GM12891 (cell line): ENCODE measurements at places on chromosomes 4 and X.

- DNase-seq: no peak
These were observed 134.2 kb downstream of the EIF4E start for GRCh38 chr4:98794565-98795205.

DNA sequence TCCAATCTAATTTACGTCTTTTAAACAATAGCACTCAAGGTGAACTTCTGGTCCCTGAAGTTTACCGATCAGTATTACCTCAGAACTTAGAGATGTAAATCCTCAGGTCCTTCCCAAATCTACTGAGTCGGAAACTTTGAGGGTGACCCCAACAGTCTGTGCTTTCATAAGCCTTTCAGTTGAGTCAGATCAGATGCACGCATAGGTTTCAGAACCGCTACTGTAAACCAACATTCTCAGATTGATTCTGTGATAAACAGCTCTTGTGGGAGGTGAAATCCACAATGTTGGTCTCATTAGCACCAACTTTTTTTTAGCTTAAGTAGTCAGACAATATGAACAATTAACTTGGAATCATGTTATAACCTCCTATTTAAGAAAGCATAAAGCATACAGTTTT lies 86.0 kb downstream of the WWC2 start:
- DNase-seq: no peak

- DNase-seq: no peak
These were observed 54.8 kb downstream of the CCDC149 start for GRCh38 chr4:24858026-24858425.

- DNase-seq: no peak
These were observed 24.2 kb upstream of the CAMK2D start for GRCh38 chr4:113785781-113786180.

DNA sequence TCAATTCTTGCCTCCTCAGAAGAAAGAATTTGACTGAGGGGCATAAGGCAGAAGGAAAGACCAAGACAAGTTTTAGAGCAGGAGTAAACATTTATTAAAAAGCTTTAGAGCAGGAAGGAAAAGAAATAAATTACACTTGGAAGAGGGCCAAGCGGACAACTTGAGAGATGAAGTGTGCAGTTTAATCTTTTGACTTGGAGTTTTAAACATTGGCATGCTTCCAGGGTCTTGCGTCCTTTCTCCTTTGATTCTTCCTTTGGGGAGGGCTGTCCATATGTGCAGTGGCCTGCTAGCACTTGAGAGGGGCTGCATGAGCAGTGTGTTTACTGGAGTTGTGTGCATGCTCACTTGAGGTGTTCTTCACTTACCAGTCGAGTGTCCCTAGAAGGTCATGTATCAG lies 275.8 kb upstream of the IL1RAPL1 start:
- no peak for DNase-seq

- DNase-seq: no peak
These were observed 46.9 kb downstream of the JADE3 start for GRCh38 chrX:46959101-46959500.

DNA sequence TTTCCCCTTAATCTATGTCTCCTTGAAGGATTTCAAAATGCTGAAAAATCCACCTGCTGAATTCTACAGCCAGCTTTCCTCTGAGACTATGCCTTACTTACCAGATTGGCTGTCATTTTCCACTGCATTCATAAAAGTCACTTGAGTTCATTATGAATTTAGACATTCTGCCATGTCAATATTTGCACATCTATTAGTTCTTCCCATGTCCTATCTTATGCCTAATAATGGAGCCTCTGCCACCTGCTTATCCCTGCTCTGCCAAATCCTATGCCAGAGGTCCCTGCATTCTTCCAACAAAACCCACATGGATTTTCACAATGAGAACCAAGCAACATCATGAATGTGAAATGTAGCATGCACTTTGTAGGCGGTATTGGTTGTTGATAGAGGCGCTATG lies 42.6 kb downstream of the GASK1B start:
- no peak for DNase-seq

DNA sequence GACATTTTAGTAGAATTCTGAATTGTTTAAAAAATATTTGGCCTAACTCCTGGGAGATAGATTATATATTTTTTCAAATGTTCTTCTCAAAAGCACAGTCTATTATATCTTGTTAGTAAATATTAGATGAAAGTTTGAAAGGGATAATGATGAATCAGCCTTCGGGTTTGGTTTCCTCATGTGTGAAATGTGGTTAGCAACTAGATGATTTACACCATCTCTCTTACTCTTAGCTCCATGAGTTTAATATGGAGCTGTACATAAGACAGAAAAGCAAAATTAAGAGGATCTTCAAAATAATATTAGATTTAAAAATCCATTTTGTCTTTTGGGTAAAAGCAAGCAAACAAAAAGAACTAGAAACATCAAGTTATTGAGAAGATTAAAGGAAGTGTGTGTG lies 120.8 kb upstream of the SFRP2 start:
- no peak for DNase-seq

DNA sequence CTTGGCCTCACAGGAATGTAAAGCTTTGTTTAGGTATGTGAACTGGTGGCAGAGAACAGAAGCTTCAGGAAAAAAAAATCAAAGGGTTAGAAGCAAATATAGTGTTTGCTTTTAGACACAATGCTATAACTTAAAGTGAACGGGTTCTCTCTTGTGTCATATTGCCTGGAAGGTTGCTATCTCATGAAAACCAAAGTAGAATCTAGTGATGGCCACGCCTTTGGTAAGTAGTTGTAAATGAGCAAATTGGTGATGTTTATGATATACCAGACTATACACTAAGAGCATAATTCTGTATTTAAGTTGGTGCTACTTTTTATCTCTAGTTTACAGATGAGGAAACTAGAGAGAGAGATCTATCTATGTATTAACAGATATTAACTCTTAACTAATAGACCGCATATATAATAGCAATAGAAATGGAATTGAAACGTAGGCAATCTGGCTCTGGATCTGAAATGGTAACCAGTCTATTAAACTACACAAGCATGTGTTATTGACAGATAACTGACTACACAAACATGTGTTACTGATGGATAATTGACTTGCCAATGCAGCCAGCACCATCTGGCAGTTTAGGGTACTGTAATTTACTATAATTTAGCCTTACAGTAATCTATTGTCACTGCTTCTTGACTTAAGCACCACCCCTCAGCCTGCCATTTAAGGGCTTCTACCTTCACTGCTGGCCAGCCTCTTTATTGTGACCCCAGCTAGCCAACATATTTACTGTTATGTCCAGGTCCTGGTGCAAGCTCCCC lies 40.8 kb downstream of the HCCS start:
- DNase-seq: no peak

GRCh38 chr4:25437926-25438325 lies 60.9 kb downstream of the ANAPC4 start:
- no peak for DNase-seq

- no peak for DNase-seq
These were observed 294.8 kb downstream of the ASMT start for GRCh38 chrX:1909419-1910206.

DNA sequence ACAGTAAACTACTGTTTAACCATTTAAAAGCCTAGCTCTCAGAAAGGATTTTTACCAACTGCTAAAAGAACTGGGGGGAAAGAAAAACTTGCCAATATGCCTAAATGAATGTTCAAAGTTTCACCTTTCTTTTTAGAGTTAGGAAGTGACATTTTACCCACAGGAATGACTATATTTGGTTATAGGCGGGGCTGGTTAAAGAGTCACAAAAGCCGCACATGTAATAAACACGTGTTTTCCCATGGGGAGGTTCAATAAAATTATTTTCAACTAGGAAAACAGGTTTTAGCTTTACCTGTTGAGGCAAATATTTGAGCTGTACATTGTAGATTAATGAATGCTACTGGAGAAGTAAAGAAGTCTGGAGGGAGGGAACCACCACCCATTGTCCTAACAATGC lies 41.6 kb upstream of the UGDH start:
- peak; percentile 4 for DNase-seq

DNA sequence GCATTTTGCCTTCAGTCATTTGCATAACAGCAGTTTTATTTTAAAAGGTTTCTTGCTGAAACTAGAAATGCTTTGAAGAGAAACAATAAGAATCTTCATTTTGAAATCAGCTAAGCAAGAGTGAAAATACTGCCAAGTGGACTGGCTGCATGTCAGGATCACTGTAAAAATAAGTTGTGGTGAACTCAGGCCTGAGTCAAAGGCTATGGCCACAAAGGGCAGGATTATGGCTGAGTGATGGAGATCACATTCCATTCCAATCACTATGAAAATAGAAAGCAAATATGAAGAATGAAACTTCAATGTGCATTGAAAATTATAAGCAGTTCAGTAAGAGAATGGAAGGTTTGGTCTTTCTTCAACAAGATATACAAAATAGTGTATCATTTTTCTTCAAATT lies 224.5 kb downstream of the PCDH18 start:
- no peak for DNase-seq

- DNase-seq: no peak
These were observed 60.4 kb upstream of the PLAC8 start for GRCh38 chr4:83174844-83175414.

DNA sequence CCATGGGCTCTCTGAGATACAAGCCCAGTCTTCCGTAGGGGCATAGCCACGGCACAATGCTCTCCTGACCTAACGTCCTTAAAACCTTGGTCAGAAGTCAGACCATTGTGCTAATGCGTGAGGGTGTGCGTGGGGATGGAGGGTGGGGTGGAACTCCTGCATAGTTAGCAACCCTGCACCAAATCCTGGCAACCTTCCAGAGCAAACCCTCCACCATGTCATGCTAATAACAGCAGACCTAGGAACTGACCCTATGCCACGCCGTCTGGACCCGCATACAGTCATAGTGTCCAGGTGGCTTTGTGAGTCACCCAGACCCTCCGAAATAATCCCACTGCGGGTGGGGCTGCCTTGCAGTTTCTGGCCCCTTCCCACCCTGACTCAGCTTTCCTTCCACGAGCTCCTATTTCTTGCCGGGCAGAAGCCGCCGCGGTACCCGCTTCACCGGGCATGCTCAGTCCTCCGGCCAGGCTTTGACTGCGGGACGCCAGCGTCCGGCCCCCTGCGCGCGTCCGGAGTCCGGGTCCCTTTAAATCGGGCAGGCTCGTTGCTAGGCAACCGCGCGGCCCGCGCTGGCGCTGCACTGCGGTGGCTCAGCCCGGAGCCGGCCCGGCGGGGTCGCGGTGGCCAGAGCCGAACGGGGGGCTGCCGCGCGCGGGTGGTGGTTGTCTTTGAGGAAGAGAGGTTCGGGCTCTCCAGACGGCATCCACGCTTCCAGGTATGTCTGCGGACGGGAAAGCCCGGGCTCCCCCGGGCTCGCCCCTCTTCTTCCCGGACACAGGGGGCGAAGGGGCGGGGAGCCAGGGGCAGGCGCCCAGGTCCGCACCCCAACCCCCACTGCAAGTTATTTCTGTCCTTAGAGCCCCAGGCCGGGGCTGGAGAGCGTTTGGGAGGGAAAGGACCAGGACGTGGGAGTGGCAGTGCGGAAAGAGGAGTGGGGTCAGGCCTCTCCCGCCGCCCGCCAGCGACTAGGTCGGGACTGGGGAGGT lies at the start of gene CCDC160:
TSS of gene CCDC160 (plus strand) at position 557 of the 989 bp plus-strand sequence. CDS start 7,619 bp downstream, outside the sequence.
- DNase-seq: peak; percentile 20

DNA sequence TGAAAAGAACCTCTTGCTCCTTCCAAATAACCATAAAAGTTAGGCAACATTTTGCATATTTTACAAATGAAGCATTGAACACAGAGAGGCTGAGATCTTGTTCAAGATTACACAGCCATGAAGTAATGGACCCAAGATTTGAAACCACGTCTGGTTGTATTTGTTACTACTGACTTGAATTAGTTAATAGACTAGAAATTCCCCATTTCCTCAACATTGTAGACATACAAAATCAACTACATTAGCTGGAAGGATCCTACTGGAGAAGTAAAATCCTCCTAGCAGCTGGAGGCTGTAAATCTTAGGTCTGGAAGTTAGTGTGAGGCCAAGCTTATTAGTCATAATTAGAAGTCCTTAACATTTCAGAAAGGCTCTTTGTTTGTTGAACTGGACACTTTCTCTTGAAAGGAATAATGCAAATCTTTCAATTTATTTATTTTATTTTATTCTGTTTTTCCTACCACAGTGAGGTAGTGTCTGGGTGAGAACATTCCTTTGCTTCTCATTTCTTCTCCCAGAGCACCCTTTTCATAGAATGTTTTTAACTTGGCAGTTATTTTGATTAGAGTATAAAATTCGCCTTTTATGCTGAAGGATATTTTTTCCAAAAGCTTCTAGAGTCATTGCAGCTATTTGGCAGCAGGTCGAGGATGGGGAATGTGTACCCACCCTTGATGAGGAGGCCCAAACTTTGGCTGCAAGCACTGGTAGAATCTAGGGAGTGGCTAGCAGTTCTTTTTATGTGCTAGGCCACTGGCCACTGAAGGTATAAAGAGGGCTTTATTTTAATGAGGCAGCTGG lies 62.0 kb upstream of the CLNK start:
- DNase-seq: no peak

GRCh38 chr4:138845054-138845453 lies 170.5 kb upstream of the NOCT start:
- no peak for DNase-seq

GRCh38 chr4:94127707-94128328 lies 79.8 kb upstream of the SMARCAD1 start:
- DNase-seq: no peak

DNA sequence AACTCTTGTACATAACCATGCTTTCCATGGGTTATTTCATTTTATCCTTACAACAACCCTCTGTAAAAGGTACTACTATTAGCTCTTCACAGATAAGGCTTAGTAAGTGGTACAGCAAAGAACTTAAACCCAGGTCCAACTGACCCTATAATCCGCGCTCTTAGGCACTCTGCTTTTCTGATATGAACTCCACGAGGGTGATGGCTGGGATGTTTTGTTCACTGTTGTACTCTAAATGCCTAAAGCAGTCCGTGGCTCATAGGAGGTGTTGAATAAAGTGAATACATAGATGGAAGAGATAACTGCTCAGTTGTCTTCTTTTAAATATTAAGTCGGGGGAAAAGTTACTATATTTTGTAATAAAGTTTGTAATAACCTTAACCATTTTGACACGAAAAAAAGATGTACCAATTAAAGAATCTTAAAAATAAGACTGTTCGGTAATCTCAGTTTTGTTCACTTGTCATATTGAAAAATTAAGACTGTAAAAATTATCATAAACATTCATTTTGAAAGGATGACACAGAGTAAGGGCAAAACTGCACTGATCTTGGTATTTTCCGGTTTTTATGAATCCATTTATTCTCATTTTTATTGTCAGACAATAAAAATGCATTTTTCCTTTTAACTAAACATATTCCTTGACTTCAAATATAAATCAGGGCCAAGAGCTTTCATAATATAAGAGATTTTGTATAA lies 166.5 kb downstream of the FBXW7 start:
- DNase-seq: no peak

DNA sequence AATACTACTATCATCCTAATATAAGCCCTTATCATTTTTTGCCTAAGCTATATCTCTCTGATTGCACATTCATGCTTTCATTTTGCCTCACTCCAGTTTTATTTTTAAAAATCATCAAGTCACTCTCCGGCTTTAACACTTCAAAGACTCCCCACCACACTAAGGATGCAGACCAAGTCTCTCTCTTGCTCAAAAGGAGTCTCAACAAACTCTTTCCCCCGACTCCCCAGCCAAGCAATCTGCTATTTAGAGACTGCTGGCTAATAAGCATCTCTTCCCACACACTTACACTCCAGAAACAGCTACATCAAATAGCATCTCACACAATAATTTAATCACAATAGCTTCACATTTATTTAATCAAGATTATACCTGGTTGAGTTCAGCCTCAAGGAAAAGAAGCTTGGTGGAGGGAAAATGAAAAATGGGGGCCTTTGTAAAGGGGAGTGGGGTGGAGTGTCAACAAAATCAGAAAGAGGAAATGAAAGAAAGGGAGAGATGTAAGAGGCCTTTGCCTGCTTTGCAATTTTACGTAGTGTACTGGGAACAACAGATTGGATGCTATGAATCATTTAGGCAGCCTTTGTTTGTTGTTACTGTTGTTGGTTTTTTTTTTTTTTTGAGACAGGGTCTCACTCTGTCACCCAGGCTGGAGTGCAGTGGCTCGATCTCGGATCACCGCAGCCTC lies 104.1 kb upstream of the MCF2 start:
- DNase-seq: no peak
